ENCODE measurements at places on chromosomes 4 and X.

DNA sequence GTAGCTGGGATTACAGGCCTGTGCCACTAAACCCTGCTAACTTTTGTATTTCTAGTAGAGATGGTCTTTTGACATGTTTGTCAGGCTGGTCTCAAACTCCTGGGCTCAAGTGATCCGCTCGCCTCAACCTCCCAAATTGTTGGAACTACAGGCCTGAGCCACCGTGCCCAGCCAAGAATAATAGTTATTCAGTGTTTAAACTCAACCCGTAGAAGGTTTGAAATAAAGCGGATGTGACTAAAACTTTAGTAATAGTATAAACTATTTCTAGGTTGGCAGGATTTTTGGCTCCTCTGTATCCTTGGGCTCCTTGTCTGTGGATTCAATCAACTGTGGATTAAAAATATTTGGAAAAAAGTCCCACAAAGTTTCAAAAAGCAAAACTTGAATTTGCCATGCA is 37.8 kb downstream of the PCDH10 start:
- DNase-seq: peak; percentile 74

GRCh38 chrX:22758807-22759481 is 240.8 kb upstream of the DDX53 start:
- no peak for DNase-seq

- no peak for DNase-seq
Observed at GRCh38 chrX:19629541-19629940, 114.2 kb upstream of the MAP3K15 start.

DNA sequence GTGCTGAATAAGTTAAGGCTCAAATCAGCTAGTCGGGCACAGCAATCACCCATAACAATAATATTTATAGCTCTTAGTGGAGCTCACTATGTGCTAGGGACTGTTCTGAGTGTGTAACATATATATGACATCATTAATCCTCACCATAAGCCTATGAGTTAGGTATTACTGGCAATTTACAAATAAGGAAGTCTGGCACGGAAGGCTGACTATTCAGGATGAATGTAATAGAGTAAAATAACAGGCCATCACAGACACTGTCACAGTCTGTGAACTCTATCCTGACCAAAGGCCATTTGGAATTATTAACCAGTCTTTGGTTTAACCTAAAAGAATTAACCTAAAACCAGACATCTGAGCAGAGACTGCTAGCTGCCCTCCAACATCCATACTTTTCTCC is 119.3 kb downstream of the C4orf51 start:
- no peak for DNase-seq

DNA sequence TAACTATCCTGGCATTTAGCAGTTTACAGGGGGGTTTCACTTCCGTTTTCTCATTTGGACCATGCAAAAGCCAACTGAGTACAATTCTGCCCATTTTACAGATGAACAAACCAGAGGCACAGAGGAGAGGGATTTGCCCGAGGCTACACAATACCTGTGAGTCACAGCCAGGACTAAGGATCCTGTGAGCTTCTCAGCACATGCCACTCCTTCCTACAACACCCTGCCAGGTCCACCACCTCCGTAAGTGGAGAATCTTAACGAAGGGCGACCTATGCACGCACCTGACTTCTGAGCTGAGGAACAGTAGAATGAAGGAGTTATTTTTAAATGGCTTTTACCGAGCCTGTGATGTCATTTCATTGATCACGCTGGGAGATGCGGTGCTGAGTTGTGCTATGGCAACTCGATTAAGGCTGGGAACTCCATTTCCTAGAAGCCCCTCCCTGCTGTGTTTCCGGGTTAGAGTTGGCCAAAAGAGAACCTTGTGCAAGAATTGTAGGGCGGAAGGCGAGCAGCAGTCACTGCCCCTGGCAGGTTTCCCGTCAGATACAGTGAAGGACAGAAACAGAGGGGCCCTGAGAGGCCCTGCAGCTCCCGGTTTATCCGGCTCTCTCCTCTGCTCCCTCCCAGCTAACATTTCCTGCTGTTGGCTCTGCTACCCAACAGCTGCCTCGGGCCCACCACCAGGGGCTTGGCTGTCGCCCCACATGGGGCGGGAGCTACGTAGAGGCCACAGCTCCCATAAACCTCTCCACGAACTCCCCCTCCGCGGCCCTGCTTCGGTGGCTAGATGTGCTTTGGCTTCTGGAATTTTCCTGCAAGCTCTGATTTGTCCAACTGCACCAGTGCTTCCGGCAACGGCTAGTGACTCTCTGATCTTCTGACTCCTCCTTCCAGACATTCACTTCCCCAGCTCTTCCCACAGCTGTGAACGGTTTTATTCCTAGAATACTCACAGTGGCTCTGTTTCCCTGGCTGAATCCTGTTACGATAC is 75.1 kb upstream of the USP9X start:
- DNase-seq: peak; percentile 86

DNA sequence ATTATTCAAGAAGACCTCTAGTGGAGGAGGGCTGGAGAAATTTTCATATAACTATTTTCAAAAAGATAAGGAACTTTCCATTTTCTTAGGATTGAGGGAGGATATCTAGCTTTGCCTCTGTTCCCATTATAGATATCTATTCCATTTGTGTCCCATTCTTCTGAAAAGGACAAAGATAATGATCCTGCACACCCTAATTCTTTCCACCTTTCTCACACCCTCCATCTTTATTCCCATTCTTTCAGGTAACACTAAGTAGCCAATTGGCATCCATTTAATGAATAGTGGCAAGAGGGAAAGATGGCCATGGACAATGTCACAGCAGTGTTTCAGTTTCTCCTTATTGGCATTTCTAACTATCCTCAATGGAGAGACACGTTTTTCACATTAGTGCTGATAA is at the start of gene OR13H1:
OR13H1 (plus strand) TSS at position 301 of the 400 bp plus-strand sequence; CDS start at position 301, 0 bp downstream.
- DNase-seq: no peak

DNA sequence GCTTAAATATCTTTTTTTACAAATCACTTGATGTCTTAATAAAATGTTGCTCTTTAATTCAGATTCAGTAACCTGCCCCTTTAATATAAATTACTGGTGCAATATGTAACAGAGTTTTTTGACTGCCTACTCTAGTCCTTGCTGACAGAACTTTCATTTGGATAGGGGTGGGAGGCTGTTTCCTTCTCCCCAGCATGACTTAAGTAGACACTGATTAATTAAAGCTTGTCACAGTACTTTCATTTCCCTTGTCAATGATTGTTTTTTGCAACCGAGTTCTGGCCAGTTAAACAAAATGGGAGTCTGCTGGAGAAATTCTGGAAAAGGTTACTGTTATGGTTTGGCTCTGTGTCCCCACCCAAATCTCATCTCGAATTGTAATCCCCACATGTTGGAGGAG is 37.3 kb upstream of the BBS12 start:
- no peak for DNase-seq

DNA sequence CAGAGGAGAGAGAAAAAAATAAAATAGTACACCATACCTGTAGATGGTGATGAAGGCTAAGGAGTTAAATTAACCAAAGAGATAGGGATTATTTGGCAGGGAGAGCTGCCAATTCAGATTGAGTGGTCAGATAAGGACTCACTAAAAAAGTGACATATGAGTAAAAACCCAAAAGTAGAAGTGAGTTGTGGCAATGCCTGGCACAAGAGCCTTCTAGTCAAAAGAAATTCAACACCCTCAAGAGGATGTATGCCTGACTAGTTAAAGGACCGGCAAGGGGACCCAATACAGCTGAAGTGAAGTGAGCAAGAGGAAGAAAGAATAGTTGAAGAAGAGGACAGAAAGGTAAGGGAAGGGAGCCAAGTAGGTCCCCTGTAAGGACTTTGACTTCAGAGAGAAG is 34.9 kb downstream of the ELF2 start:
- no peak for DNase-seq
